Epithelial cell of umbilical artery (primary cell): ENCODE measurements at places on chromosomes 1 and 21. TPM values are rescaled to one million over a fixed set of nuclear protein-coding genes. Genes with fewer than 3 reads are reported as not detected.

TNNT2 gene
- total RNA-seq: not detected in 2 replicates

DIRAS3 gene
- 0.91 and 0.97 TPM in 2 replicates for total RNA-seq

OR2G3 gene
- total RNA-seq: not detected in 2 replicates

MTARC1 gene
- total RNA-seq: 1.3 and 2.3 TPM in 2 replicates

LYPD8 gene
- total RNA-seq: not detected in 2 replicates

KCNQ4 gene
- under 0.01 TPM in 1 of 2 replicates, not detected in the other for total RNA-seq

WDR64 gene
- not detected in 2 replicates for total RNA-seq

VANGL2 gene
- not detected in 2 replicates for total RNA-seq

LCE3D gene
- total RNA-seq: not detected in 2 replicates

IFI16 gene
- total RNA-seq: 67.9 and 144 TPM in 2 replicates

TMEM240 gene
- 2.9 and 4.1 TPM in 2 replicates for total RNA-seq

LAPTM5 gene
- 4.1 and 9.7 TPM in 2 replicates for total RNA-seq

NKAIN1 gene
- not detected in 2 replicates for total RNA-seq

TAS1R2 gene
- not detected in 2 replicates for total RNA-seq

RWDD3 gene
- 20.8 and 21.1 TPM in 2 replicates for total RNA-seq

NLRP3 gene
- 1.2 and 2.6 TPM in 2 replicates for total RNA-seq

PTGER3 gene
- under 0.01 and 0.32 TPM in 2 replicates for total RNA-seq

AK5 gene
- total RNA-seq: 21.8 and 97.3 TPM in 2 replicates

PRR9 gene
- total RNA-seq: not detected in 2 replicates

DNAJC16 gene
- total RNA-seq: 9.7 and 10.0 TPM in 2 replicates

SYCP1 gene
- not detected in 2 replicates for total RNA-seq

RAB42 gene
- total RNA-seq: 0.97 TPM in 1 of 2 replicates, not detected in the other

ACOT11 gene
- total RNA-seq: 3.6 and 3.9 TPM in 2 replicates

CFAP141 gene
- total RNA-seq: not detected in 2 replicates

DMRTB1 gene
- total RNA-seq: not detected in 2 replicates

FCRL4 gene
- total RNA-seq: not detected in 2 replicates

TPTE gene
- total RNA-seq: not detected in 2 replicates

PEAR1 gene
- total RNA-seq: 8.1 and 11.1 TPM in 2 replicates

HJV gene
- total RNA-seq: not detected in 2 replicates

SEMA4A gene
- total RNA-seq: 0.65 and 1.8 TPM in 2 replicates

TCHH gene
- not detected in 2 replicates for total RNA-seq

ATP8B2 gene
- 67.9 and 95.4 TPM in 2 replicates for total RNA-seq

C8B gene
- not detected in 2 replicates for total RNA-seq

HSD11B1 gene
- total RNA-seq: 0.32 and 0.61 TPM in 2 replicates

CYP4Z1 gene
- not detected in 2 replicates for total RNA-seq

ANKRD65 gene
- under 0.01 TPM in 1 of 2 replicates, not detected in the other for total RNA-seq

ACTL8 gene
- under 0.01 TPM in 1 of 2 replicates, not detected in the other for total RNA-seq
